ENCODE measurements at places on chromosomes 12 and 14.
A peak's percentile ranks its signal among the peaks of the same experiment; 100 is the strongest.

GRCh38 chr12:127340381-127340780, 926.6 kb upstream of the TMEM132C start:
- DNase-seq = no peak

DNA sequence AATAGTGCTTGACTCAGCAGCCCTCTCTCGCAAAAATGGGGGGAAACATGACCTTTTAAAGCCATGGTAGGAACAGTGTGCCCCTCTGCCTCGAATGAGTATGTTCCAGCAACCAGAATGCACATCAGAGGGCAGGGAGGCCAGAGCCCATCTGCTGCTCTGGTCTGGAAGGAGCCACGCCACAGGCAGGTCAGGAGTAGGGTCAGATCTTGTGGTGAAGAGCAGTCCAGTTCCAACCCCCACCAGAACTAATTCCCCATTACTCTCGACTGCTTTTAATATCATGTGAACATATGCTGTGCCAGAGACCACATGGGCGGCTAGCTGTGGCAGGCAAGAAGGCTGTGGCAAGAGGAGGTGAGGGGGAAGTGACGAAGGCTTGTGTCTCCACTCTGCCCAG, 34.6 kb upstream of the TMX1 start:
- DNase-seq = no peak

- DNase-seq = no peak
Observed at GRCh38 chr14:103232031-103232808, 101.8 kb upstream of the EIF5 start.

DNA sequence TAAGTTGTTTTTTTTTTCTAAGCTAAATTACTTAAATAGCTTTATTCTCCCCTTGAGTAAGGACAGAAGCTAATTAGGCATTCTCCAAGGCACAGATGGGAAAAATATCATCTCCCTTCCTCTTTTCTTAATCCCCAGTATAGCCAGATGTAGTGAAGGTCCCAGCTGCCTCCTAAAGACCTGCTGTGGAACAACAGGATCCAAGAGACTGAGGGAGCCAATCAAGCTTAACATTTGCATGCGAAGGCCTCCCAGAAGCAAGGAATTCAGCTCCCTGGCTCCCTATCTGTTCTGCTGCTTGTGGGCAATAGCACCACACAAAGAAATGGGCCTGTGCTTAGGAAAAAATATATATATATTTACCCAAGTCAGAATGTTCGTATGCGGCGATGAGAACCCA, 255.2 kb downstream of the SYT1 start:
- DNase-seq = no peak

- DNase-seq = no peak
Observed at GRCh38 chr12:64608901-64609535, 1.3 kb upstream of the RASSF3 start.

GRCh38 chr12:130978785-130979184, 25.1 kb downstream of the ADGRD1 start:
- DNase-seq = no peak

GRCh38 chr14:104520620-104521410, 58.7 kb upstream of the C14orf180 start:
- DNase-seq = peak; percentile 4

DNA sequence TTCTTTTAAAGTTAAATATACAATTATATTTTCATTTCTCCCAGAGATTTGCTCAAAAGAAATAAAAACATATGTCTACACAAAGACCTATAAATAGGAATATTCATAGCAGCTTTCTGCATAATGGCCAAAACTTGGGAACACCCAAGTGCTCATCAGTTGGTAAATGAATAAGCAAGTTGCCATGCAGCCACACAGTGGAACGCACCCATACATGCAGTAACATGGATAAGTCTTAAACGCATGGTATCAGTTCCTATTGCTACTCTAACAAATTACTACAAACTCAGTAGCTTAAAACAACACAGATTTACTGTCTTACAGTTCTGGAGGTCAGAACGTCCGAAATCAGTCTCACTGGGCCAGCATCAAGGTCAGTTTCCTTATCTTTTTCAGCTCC, 78.5 kb downstream of the DPF3 start:
- no peak for DNase-seq

DNA sequence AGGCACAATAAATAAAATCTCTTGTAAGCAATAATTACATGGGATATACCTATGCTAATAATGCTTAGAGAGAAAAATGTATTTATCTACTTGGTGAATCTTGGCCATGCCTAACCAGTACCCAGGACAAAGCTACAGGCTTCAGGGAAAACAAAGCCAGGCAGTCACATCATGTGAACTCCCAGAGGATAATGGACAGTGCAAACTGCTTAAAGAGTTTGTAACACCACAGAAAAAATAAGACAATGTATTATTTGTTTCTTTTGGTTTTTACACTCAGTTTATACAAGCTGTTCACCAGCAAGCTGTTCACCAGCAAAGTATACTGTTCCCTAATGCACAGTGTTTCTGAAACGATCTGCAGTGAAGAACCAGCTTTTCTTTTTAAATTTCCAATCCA, 38.0 kb downstream of the DICER1 start:
- DNase-seq = no peak

DNA sequence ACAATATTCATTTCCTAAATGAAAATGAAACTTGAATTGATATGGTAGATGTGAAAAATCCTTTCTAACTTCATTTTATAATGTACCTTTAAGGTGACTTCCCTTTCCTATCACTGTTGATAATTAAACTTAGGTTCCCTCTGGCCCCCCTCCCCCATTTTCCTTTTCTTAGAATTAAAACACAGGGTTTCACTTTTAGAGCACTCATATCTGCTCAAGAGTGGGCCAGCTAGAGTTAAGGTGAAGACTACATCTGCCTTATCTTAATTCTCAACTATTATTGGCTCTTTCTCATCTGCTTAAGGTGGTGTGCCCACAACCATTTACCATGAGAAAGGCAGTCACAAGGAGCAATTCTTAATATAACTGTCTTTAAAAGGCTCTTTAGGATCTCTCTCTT, 49.7 kb downstream of the LIN52 start:
- DNase-seq = no peak

- DNase-seq = no peak
Observed at GRCh38 chr14:64197996-64198395, 96.2 kb downstream of the ESR2 start.

DNA sequence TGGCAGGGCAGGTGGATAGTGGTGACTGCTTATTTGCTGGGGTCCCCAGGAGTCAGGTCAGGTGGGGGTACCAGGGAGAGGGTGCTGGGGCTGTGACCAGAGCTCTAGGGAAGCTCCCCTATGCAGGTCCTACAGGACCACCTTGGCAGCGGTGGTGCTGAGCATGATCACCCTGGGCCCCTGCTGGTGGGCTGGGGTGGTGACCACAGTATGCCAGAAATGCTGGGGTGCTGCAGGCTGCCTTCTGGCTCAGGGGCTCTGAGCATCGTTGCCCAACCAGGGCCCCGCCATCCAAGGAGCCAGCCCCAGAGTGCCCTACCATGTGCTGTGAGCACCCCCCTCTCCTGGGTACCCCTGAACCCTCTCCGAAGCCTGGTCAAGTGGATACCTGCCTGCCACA, 17.5 kb upstream of the NUDT14 start:
- DNase-seq = no peak

- DNase-seq = no peak
Observed at GRCh38 chr14:23653051-23653450, 16.9 kb downstream of the DHRS2 start.

DNA sequence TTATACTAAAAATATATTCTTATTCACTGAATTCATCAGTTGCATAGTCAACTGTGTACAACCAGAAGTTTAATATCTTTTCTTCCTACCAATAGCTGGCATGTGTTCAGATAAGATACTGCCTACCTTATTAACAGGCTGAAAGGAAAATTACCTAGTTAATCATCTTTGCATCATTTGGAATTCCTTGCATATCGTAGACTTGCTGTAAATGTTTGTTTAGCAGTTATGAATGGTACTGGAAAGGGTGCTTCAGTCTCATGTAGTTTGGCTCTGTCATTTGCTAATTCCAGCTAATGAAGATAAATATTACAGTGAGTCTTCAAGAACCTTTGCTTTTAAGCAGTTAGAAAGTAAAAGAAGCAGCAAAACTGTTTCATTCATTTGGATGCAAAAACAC, 84.4 kb downstream of the PPHLN1 start:
- DNase-seq = no peak

GRCh38 chr14:33986804-33987203, 35.9 kb upstream of the EGLN3 start:
- DNase-seq = no peak

GRCh38 chr14:59964251-59965007, 44.5 kb downstream of the LRRC9 start:
- no peak for DNase-seq

Measured in left cardiac atrium (tissue), 4 donors.